ENCODE measurements at places on chromosomes 4 and X. TPM values are rescaled to one million over a fixed set of nuclear protein-coding genes. Genes with fewer than 3 reads are reported as not detected.

The XAGE1A gene
- not detected for polyA plus RNA-seq

The SSX2B gene
- polyA plus RNA-seq = not detected

The SLC2A9 gene
- polyA plus RNA-seq = 8.6 TPM

The DKK2 gene
- polyA plus RNA-seq = 0.91 TPM

The SEPSECS gene
- 15.8 TPM for polyA plus RNA-seq

The P2RY4 gene
- 0.02 TPM for polyA plus RNA-seq

The RIPPLY1 gene
- polyA plus RNA-seq = 0.05 TPM

The SLC49A3 gene
- 4.8 TPM for polyA plus RNA-seq

The SSX4B gene
- polyA plus RNA-seq = not detected

The IL15 gene
- polyA plus RNA-seq = 38.9 TPM

The ARHGEF9 gene
- 19.2 TPM for polyA plus RNA-seq

The AFP gene
- 0.66 TPM for polyA plus RNA-seq

The AKAP17A gene
- 105 TPM for polyA plus RNA-seq

The CCKAR gene
- polyA plus RNA-seq = 0.05 TPM

The SPIN2B gene
- polyA plus RNA-seq = 15.9 TPM

The QDPR gene
- polyA plus RNA-seq = 19.5 TPM

The RGN gene
- polyA plus RNA-seq = 2.3 TPM

The YY2 gene
- 1.0 TPM for polyA plus RNA-seq

The MTMR8 gene
- 1.2 TPM for polyA plus RNA-seq

The CSN1S1 gene
- polyA plus RNA-seq = 5.2 TPM

The DRD5 gene
- 0.11 TPM for polyA plus RNA-seq

The LRAT gene
- 0.25 TPM for polyA plus RNA-seq

The PITX2 gene
- 0.39 TPM for polyA plus RNA-seq

The CPZ gene
- polyA plus RNA-seq = 4.4 TPM

The CLTRN gene
- 3.9 TPM for polyA plus RNA-seq

The SLC25A4 gene
- polyA plus RNA-seq = 15.0 TPM

Data from thymus (tissue), 14 donors.